ENCODE measurements at places on chromosomes 12 and 14. TPM values are rescaled to one million over a fixed set of nuclear protein-coding genes. Genes with fewer than 3 reads are reported as not detected.

The CSRNP2 gene
- total RNA-seq: 32.1 TPM

GRCh38 chr12:26128168-26128567 is 3.3 kb upstream of the BHLHE41 start:
- H3K4me1 ChIP-seq: peaks cover 7% of the 10 kb centered on the region
- H3K4me3 ChIP-seq: peak overlapping the region; percentile 6
- DNase-seq: no peak
- peaks cover 9% of the 10 kb centered on the region for H3K36me3 ChIP-seq
- peaks cover 98% of the 10 kb centered on the region for H3K27me3 ChIP-seq

DNA sequence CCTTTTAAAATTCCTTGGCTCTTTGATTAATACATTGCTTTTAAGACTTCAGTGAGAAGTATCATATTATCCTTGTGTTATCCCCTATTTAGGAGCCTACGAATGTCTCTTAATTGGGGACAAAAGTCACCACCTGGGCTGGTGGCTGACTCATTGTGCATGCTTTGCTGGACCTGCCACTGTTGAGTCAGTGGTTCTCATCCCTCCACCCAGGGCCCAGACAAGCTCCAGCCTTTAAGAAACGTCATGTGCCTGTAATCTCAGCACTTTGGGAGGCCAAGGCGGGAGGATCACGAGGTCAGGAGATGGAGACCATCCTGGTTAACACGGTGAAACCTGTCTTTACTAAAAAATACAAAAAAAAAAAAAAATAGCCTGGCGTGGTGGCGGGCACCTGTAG is 57.9 kb downstream of the OTX2 start:
- H3K36me3 ChIP-seq: no peaks in the 10 kb centered on the region
- no peak overlapping the region for H3K4me3 ChIP-seq
- no peaks in the 10 kb centered on the region for H3K4me1 ChIP-seq
- H3K27ac ChIP-seq: no peak overlapping the region
- DNase-seq: no peak
- H3K27me3 ChIP-seq: peaks cover 10% of the 10 kb centered on the region

- H3K27ac ChIP-seq: no peak overlapping the region
- peaks cover 20% of the 10 kb centered on the region for H3K4me1 ChIP-seq
- peaks cover 4% of the 10 kb centered on the region for H3K36me3 ChIP-seq
- H3K27me3 ChIP-seq: no peaks in the 10 kb centered on the region
Measured at GRCh38 chr14:81309511-81309910, 88.8 kb upstream of the GTF2A1 start.

The SOX5 gene
- 32.8 TPM for total RNA-seq

The RNASE1 gene
- 476 TPM for total RNA-seq

DNA sequence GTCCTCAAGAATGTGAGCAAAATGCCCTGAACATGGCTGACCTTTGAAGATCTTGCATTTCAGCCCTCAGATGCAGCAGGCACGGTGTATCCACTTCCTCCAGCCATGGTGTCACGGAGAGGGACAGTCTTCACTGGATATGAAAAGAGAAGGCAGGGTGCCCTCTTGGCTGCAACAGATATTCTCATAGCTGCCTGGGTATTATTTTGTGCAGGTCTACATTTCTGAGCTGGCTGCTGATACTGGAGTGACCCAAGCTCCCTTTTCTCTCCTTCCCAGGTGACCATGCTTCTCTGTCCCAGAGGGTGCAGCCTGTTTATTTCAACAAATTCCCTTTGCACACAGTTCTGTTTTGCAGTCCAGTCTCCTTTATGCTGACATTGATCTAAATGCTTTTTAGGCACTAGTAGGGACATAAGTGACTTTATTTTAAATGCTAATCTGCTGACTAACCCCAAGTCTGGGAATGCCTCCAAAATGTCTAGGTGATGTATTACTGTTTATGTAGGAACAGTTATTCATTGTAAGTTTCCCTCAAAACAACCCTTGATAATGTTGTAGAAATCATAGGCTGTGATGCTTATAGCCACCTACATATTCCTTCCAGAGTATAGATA is 17.4 kb upstream of the PYGL start:
- H3K4me3 ChIP-seq: peak overlapping the region; percentile 47
- H3K36me3 ChIP-seq: no peaks in the 10 kb centered on the region
- H3K27ac ChIP-seq: peak overlapping the region; percentile 48

The HOXC13 gene
- 0.48 TPM for total RNA-seq

GRCh38 chr12:87047691-87048090 is 791.5 kb upstream of the MGAT4C start:
- no peak overlapping the region for H3K4me3 ChIP-seq
- H3K27ac ChIP-seq: no peak overlapping the region
- H3K27me3 ChIP-seq: no peaks in the 10 kb centered on the region
- no peak for DNase-seq
- no peaks in the 10 kb centered on the region for H3K4me1 ChIP-seq
- no peaks in the 10 kb centered on the region for H3K36me3 ChIP-seq

- no peak for DNase-seq
- no peaks in the 10 kb centered on the region for H3K36me3 ChIP-seq
- H3K4me1 ChIP-seq: peaks cover 9% of the 10 kb centered on the region
- H3K27me3 ChIP-seq: no peaks in the 10 kb centered on the region
Measured at GRCh38 chr12:89117448-89118034, 234.8 kb downstream of the DUSP6 start.

The LALBA gene
- not detected for total RNA-seq

GRCh38 chr14:26773906-26774593 is 176.2 kb upstream of the NOVA1 start:
- no peaks in the 10 kb centered on the region for H3K27me3 ChIP-seq
- no peak overlapping the region for H3K27ac ChIP-seq
- H3K4me1 ChIP-seq: peaks cover 6% of the 10 kb centered on the region
- no peak overlapping the region for H3K4me3 ChIP-seq
